ENCODE measurements at places on chromosomes 12 and 14.

DNA sequence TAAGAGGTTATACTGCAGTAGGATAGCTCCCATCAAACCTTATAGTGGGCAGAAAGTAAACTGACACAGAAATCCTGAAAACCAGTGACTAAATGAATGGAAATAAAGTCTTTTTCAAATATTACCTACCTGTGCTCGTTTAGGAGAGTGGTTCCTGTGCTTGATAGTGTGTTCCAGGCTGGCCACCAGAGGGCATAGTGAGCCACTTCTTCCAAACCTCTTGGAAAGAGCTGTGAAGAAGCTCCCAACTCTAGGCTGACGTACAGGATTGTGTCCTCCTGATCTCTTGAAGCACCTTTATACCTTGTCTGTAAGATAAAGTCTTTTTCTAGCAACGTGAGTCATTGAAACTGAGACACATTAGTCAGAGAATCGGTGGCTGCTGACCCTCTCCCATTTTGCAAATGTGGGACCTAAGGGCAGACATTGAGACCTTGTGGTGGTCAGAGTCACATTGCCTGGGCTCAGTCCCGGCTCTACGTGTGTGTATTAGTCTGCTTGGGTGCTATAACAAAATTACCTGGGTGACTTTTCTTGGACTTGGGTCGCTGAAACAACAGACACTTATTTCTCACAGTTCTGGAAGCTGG, 17.6 kb downstream of the TDP1 start:
- peak; percentile 37 for DNase-seq

DNA sequence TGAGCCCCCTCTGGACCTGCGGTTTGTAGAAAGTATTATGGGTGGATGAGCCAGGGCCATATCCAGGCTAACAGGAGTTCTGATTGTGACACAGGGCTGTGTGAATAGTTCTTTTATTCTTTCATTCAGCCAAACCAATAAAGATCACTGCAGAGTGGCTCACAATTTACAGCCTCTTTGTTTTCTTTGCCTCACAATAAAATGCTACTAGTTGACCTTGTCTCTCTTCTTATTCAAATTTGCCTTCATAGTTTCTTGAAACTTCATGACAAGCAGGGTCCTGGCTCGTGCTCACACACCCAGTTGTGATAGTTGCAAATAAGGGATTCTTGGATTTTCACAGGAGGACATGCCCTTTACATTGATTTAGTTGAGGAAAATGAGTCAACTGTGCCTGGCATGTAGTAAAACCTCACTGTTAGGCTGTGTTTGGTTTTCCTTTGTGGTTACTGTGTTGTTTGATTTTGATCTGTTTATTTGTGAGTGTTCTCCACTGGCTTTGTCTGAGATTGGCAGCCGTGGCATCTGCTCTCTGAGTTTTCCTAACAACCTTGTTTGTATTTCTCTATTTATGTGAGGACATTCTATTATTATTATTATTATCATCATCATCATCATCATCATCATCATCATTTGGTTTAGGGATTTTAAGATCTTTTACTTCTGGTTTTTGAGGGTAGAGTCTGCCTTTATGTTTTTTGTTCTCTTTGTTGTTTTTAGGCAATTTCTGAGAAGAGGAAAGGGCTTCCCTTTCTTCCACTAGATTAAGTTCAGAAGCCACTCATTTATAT, 2.7 kb upstream of the KRT6B start:
- no peak for DNase-seq

GRCh38 chr14:55721353-55721752, 141.3 kb downstream of the KTN1 start:
- no peak for DNase-seq

DNA sequence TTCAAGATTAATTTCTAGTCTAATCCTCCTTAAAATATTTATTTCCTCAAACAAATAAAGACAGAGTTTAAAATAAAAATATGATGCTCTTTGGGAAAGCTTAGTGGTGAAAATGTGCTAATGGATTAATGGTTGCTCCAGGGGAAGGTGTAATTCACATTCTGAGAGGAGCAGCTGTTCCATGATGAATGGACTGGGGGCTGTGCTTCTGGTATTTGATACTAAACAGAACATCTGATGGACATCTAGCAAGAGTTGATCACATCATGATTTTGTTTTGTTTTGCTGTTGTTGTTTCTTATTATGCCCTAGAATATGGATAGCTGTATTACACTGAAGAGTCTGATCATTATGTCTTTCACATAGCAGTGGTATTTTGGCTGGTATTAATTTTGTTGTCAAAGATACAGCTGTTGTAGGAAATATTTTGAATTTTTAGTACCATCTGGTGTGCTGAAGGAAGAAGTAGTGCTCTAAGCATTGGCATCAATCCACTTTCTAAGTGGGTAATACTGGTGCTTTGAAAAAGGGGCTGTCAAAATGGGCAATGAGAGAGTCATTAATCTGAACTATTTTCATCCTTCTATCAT, 296.4 kb downstream of the ADAMTS20 start:
- DNase-seq, result no peak

DNA sequence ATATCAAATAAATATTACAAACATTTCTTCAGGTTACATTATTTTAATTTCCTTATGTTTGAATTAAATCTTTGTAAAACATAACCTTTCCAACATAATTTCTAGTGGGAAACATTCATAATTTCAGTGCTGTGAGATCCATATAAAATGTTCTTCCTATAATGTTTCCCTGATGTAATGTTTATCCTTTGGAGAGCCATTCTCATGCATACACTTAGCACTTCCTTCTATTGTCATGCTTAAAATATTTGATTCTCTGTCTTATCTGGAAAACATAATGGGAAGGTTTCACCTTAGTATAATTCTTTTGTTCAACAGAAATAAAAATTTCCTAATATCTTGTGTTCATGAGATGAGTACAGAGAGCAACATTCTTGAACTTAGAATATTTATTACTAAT, 472.5 kb downstream of the ADAMTS20 start:
- DNase-seq, result no peak

DNA sequence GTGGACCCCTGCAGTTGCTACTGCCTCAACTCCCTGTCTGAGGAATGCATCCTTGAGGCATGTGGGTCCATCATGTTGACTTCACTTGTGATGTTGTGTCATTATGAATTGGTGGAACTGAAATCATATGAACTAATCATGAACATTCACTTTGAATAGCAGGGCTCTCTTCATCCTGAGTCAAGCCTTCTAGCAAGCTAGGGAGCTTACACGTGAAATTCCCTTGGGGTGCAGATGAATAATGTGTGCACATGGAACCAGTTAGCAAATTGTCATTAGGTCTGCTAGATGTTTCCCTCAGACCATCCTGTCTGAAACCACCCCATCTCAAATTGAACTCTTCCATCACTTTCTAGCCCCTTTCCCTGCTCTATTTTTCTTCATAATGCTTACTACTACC, 3.6 kb downstream of the COQ6 start:
- no peak for DNase-seq

DNA sequence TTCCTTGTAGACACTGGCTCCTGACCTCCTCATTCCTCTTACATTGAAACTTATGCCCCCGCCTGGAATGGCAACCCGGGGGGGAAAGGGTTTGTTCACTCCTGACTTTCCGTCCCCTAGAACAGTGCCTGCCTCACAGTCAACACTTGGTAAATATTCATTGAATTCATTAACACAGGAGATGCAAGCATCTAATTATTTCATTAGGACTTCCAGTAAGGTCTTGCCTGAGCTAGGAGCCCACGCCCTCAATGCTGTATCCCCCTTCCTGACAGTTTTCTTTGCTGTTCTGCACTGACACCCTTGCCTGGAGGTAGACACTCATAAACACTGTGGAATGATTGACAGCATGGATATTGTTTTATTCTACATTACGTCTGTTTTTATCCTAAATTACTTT, 49.3 kb upstream of the CHST11 start:
- DNase-seq, result no peak

- DNase-seq, result no peak
Observed at GRCh38 chr14:51726166-51726899, 74.6 kb downstream of the FRMD6 start.

DNA sequence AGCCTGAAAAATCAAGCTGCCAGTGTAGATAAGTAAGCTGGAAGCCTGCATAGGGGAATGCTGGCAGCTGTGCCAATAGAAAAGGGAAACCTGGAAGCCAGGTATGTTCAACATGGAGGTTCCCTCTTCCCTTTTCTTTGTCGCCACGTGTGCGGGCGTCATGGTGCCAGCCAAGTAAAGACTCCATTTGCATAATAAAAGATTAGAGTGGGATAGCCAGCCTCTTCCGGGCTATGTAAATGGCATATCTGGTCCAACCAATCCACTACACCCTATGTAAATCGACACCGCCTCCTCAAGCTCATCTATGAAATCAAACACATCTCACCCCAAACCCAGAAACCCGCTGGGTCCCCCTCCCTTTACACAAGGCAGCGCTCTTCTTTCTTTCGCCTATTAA, 5.6 kb upstream of the ADGRD1 start:
- no peak for DNase-seq

DNA sequence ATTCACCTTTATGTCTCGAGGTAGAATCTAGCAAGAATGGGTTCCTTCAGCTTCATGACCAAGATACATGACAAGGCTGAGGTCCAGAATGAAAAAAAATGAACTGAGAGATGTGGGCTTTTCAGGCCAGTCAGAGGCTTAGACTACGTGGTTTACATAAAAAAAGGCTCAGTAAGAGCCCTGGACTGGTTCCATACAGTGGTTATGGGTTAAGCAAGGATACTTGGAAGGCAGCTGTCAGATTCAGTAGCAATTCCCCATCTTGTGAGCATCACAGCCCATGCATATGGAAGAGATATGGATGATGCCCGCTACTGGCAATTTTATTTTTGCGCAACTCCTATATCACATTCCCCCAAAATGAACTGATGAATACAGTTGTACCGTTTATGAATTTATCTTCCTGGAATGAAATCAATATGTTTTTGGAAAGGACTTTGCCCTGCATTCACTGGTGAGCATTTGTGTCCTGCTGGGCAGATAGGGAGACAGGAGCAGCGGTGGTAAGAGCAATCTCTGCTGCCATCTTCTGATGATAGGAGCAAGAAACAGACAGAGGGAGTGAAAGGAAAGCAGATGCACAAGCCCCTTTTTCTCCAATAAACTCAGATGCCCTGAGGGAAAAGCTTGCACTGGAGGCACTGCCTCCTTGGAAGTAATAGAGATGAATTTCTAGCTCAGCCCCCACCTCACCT, 280.4 kb downstream of the GALC start:
- DNase-seq, result no peak

- no peak for DNase-seq
Observed at GRCh38 chr12:109673379-109673778, 40.2 kb upstream of the FAM222A start.

GRCh38 chr14:99378782-99379214, 101.9 kb downstream of the SETD3 start:
- no peak for DNase-seq

GRCh38 chr12:64701283-64701682, 57.9 kb downstream of the GNS start:
- DNase-seq, result no peak

DNA sequence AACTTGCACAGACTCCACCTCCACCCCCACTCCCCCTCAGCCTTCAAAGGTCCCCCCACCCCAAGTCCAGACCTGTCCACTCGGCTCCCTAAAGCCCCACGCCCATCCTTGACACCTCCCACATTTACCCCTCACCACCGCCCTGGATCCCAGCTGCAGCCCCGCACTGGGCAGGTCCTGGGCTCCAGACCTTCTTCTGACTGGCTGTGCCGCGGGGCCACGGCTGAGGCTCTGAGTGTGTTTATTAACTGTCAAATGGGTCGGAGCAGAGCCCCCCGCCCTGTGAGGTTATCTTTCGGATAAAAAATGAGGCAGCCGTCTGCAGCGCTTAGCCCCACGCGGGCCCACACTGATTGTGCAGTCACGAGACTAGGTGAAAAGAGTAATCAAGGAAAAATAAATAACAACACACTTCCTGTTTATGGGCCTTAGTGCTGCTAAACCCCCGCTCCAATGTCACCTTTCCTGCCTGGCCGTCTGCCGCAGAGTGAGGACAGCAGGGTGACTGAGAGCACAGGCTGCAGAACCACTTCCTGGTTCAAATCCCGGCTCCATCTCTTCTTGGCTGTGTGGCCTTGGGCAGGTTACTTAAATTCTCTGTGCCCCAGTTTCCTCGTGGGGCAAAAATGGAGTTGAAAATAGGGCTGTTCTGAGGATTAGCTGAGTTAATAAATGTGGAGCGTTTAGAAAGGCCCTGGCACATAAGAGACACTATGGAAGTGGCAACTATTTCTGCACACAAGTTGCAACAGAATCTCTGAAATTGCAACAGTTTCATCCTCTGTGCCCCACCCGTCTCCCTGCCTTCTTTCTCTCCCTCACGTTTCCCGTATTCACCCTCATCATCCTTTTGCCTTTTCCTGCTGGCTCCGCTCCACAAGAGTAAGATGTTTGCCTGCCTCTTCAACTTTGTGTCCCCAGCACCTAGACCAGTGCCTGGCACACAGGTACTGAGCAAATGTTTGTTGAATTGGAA, 9.4 kb downstream of the SETD1B start:
- DNase-seq, result no peak

GRCh38 chr14:103086771-103087342, 2.8 kb downstream of the LBHD2 start:
- no peak for DNase-seq

GRCh38 chr14:71486279-71486678, 445.9 kb upstream of the RGS6 start:
- no peak for DNase-seq

DNA sequence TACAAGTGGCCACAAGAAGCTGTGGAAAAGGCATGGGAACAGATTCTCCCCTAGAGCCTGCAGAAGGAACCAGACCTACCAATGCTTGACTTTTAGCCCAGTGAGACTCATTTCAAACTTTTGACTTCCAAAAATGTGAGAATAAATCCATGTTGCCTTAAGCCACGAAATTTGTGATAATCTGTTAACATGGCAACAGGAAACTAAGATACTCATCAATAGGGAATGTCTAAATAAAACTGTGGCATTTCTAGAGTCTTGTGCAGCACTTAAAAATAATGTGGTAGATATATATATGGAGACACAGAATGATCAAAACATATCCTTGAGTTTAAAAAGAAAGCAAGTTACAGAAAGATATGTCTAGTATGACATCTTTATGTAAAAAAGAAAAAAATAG, 12.0 kb downstream of the HECTD4 start:
- no peak for DNase-seq

DNA sequence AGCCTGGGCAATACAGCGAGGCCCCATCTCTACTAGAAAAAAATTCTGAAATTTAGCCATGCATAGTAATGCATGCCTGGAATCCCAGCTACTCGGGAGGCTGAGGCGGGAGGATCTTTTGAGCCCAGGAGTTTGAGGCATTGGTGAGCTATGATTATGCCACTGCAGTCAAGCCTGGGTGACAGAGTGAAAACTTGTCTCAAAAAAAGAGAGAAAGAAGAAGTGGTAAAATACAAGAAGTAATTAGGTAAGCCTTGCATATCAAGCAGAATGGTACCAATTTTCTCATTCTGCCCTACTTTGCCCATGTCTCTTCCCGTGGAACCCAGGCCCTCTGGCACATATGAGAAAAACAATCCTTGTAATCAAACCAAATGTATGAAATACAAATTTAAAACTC, 70.7 kb downstream of the SUSD6 start:
- no peak for DNase-seq

DNA sequence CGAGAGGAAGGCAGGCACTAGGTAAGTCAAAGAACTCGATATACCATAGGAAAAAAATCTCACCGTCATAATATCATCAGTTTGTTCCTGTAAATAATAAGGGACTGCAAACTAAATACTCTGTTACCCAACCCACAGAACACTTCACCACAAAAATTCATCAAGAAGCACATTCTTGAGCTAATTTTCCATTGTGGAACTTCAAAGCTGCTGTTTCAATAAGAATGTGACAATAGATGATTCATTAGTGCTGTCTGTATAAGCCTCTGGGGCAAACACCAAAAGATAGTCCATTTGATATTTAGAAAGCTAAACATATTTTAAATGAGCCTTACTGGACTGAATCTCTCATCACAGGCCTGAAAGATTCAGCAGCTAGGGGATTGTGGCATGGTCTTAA, 219.4 kb downstream of the KSR2 start:
- DNase-seq, result no peak
